ENCODE measurements at places on chromosomes 1 and 21.

GRCh38 chr1:204684206-204684570 is 1.4 kb downstream of the LRRN2 start:
- DNase-seq = no peak

DNA sequence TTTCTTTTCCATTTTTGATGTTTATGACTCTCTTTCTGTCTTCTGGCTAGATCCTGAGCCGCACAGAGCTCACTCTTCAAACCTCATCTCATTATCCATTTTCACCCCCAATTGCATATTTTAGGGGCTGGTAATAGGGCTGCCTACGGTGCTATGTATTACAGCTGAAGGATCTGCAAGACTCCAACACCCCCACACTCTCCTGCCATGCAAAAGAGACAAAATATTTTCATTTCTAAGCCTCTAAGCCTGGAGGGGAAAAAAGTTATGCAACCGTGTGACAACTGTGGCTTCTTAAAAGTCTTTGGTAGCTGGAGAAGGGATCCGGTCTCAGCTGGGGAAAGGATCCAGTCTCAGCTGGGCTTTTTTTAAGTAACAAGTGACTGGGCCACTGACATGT is 311.6 kb downstream of the NPHP4 start:
- no peak for DNase-seq

GRCh38 chr1:176885341-176885740 is 279.2 kb downstream of the ASTN1 start:
- no peak for DNase-seq

DNA sequence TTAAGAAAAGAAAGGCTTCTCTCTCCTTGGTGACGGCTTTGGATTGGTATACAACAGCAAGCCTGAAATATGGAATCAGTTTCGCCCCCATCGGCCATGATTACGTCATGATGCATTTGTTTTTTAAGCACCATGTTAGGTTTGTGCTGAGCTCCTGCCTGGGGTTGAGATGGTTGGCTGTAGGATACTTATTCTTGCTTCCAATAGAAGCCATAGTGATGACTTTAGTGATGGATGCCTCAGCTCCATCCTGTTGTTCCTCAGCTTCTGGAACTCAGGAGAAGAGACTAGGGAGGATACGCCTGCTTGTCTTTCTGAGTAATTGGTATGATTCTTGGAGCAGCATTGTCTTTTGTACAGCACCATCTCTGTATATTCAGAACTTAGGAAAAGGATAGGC is 14.7 kb downstream of the XCL1 start:
- DNase-seq = no peak

- no peak for DNase-seq
Measured at GRCh38 chr1:13587256-13588030, 3.8 kb downstream of the PDPN start.

GRCh38 chr21:42782723-42783242 is 96.6 kb downstream of the WDR4 start:
- DNase-seq = no peak

- no peak for DNase-seq
Measured at GRCh38 chr21:40129809-40130208, 262.6 kb downstream of the PCP4 start.

DNA sequence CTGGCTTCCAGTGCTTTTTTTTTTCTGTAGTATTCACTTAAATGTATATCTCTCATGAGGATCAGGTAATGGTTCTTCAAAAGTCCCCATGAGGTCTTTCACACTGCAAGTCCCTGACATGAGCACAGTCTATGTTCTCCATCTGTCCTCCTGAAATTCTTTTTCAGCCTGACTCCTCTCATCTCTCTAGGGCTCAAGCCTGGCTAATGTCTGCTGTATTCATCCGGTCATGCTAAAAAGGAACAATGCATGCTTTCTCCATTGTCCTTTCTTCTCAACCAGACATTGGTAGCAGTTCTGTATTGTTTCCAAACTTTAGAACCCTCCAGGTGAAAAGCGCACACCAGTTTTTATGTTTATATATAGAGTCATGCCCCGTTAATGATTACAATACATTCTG is 368.3 kb upstream of the OLFM3 start:
- DNase-seq = no peak

DNA sequence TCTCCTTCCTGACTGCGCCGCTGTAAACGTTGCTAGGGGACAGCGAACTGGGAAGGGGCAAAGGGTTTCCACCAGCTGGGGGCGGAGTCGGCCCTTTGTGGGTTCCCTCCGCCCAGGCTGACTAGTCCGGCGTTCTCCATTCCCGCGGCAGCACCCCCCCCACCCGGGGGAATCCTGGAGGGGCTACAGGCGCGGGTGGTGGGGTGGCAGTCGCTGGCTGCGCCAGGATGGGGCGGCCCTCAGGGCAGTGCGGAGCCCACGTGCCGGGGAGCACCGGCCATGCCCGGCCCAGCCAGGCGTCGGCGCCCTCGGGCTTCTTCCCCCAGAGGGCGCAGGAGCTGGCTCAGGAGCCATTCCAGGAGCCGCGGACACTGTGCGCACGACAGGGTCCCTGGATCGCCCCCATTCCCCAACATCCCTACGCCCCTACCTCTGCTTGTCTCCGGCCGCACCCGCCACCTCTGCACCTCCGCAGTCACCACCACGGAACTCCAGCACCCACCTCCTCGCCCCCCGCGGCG is 476 bp downstream of the BATF3 start:
- peak; percentile 38 for DNase-seq

All from fibroblast of skin of scalp (primary cell).